AML-193 (cell line): ENCODE measurements at places on chromosomes 5 and 9.
A peak's percentile ranks its signal among the peaks of the same experiment; 100 is the strongest.

GRCh38 chr5:150209099-150209635, 19.3 kb downstream of the SLC6A7 start:
- no peak for DNase-seq

- no peak for DNase-seq
These were observed 8.3 kb upstream of the SHC3 start for GRCh38 chr9:89186960-89187359.

- DNase-seq: no peak
These were observed 3.5 kb downstream of the INPP5E start for GRCh38 chr9:136436055-136436634.

GRCh38 chr5:127505905-127506304, 11.5 kb upstream of the PRRC1 start:
- DNase-seq: peak; percentile 68

DNA sequence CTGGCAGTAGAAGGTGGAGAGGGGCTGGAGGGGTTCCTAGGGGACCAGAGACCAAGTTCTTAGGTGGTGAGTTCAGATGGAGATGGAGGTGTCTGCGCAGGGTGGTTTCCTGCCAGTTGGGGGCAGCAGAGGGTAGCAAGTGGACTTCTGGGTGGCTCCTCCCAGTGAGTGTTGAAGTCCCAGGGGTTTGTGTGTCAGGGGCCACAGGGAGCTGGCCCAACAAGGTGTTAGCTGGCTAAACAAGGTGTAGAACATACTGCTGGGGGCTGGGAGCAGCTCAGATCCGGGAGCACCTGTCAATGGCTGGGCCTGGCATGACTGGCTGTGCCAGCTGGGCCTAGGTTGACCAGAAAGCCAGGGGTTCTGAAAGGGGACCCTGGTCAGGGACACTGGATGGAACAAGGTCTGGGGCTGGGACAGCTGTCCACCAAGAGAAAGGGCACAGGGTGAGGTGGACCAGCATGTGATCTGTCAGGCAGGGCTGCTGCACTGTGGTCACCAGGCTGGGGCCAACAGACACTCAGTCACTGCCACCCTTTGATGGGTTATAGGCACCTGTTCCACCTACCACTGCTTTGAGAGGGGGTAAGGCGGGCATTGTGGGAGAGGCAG, 35.6 kb downstream of the DAB2IP start:
- DNase-seq: peak; percentile 35

- DNase-seq: no peak
These were observed 90.5 kb downstream of the ANKH start for GRCh38 chr5:14781106-14781505.

GRCh38 chr5:38121420-38121819, 136.9 kb upstream of the EGFLAM start:
- DNase-seq: no peak

DNA sequence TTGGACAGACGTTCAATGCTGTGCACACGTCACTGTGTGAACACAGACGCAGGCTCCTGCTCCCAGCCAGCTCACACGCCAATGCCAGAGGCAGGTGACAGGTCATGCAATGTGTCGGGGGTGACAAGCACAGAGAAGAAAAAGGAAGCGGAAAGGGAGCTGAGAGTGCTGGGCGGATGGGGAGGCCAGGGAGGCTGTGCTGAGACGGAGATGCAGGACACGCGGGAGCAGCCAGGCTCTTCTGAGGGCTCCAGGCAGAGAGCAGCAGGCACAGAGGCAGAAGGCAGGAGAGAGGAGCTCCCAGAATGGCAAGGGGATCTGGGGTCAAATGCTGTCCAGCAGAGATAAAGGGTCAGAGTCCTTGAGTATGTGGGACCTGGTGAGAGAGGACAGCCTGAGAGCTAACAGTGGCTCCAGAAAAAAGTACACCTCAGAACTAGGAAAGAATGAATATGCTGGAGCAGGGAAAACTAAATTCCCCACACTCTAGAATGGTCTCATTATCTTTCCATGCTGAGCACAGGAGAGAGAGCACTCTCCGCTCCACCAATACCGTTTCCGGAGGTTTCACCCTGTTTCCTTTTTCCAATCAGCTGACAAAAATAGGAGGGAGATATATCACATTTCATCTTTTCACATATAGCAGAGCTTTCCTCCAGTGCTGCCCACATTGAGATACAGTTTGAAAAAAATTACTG, 32.8 kb upstream of the NSMF start:
- DNase-seq: no peak

DNA sequence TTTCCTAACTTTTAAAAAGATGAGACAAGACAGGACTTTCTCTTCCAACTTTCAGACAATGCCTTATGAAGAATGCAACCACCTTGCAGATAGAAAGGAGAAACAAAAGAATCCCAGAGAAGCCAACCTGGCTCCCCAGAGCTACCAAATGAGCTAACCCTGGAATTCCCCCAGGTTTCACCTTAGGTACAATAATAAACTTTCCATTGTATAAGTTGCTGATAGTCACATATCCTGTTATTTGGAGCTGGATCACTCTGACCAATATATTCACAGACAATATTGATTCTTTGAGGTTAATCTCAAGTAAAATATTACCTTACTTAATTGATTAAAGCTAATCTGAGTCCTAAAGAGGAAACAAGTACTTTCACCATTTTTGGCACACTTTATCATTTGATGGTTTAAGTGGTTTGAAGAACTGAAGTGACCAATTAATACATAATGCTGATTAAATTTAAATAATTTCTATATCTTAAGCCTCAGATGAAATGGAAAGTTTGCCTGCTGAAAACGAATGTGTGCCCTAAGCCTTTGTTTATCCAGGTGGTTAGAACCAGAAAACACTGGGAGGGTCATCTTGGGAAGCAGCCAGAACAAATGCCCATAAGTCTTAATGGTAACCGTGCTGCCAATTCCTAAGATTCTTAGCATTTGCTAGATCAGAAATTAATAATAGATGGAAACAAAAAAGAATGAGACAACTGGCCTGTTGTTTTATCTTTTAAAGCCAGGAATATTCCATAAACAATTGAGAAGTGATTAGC, 159.6 kb upstream of the SLC12A2 start:
- no peak for DNase-seq

DNA sequence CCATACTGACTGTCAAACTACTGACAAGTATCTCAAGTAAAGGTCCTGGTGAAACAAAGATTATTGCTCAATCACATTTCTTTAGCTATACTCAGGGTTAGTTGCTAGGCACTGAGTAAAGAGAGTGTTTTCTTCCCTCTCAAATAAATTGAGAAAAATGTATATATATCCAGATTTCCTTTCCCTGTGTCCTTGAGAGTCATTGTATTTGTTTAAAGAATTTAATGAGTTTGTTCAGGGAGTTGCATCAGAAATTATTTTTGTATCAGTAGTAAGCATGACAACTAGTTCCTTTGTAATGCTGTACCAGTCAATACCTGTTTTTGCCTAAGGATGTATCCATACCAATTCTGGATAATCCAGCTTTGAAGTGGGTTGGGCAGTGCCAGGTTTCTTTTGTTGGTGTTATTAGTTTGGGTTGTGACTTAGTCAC, 3.2 kb upstream of the ANKHD1 start:
- DNase-seq: peak; percentile 45

DNA sequence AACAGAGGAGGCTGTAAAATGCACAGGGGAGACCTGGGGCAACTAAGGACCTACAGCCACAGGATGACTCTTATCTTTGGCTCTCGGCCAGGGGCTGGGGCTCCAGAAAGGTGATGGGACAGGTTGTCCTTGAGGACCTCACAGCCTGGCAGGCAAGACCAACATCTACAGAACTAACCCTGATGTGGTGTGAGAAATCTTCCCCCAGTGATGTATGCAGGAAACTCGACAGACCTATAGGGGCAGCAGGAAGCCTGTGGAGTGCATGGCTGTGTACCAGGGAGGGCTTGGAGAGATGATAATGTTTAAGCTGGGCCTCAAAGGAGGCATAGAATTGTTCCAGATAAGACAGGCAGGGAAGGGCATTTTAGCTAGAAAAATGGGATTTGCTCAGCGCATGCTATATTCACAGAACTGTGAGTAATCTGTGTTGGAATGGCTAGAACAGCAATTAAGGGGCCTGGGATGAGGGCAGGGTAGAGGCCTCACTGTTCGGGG, 68.5 kb upstream of the SLC25A51 start:
- no peak for DNase-seq

GRCh38 chr9:114619191-114619761, 8.2 kb downstream of the TMEM268 start:
- DNase-seq: no peak

GRCh38 chr5:82594097-82594496, 315.9 kb upstream of the RPS23 start:
- DNase-seq: no peak

- no peak for DNase-seq
These were observed 16.0 kb downstream of the FAM174A start for GRCh38 chr5:100551183-100551582.

- DNase-seq: no peak
These were observed 798.3 kb downstream of the MAT2B start for GRCh38 chr5:164303646-164304215.

DNA sequence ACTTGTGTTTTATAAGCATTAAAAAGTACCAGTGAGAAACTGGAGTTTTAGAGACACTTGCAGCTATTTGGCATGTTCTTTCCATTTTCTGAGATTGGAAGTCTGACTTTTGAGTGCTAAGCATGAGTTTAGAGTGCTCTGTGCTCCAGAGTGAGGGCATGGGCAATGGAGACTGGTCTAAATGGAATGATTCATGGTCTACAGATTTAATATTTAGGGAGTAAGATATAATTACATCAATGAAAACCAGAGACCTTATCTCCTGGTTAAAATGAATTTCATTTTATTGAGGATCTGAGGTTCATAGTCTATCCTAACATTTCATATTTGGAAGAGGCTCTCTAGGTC, 135.9 kb upstream of the RPS23 start:
- no peak for DNase-seq

DNA sequence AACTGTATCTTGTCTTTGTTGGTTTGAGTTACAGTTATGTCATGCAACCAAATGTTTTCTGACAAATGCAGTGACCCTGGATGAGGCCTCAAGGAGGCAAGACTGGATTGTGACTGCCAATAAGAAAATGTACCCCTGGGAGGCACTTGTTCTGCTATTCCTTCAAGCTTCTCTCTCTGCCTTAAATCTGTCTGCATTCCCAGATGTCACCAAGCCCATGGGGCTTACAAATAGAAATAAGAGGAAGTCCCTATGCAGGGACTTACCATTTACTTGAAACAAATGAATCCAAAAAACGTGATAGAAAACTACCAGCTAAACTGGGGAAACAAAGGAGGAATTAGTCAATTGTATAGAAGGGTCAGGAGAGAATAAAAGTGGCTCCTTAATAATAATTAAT, 8.2 kb upstream of the PARP8 start:
- peak; percentile 14 for DNase-seq
